ENCODE measurements at places on chromosomes 5 and 9.

DNA sequence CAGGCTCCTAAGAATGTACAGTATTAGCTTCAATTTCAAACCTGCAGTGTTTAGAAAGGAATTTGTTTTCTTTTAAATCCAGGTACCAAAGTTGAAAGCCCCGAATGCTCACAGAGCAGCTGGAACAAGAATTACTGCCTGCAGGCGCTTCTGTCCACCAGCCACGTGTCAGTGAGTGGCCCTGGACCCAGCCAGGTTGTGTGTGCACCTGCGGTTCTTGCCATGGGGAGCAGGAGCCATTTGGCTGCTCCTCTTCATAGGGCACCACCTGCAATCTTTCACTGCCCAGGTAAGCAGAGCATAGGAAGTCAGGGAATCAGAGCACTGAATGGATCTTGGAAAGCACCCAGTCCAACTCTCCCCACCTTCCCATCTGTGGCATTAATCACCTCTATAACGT lies 79.5 kb upstream of the PIP5K1B start:
- DNase-seq, result no peak

GRCh38 chr9:121563425-121563824 lies 63.8 kb upstream of the GGTA1 start:
- DNase-seq, result no peak

GRCh38 chr5:133928587-133929393 lies 39.6 kb downstream of the C5orf15 start:
- no peak for DNase-seq

- no peak for DNase-seq
These were observed 358.7 kb upstream of the KLF4 start for GRCh38 chr9:107847978-107848964.

- no peak for DNase-seq
These were observed 34.2 kb downstream of the TMEM245 start for GRCh38 chr9:109085510-109085909.

DNA sequence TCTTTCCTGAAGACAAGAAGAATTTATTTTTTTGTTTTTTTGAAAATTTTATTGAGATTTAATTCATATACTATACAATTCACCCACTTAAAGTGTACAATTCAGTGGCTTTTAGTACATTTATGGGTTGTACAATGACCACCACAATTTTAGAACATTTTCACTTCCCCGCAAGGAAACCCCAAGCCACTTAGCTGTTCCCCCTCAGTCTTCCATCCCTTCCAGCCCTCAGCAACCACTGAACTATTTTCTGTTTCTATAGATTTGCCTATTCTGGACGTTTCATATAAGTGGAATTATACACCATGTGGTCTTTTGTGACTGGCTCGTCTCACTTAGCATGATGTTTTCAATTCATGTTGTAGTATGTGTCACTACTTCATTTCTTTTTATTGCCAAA lies 28.0 kb downstream of the DNAI1 start:
- no peak for DNase-seq

DNA sequence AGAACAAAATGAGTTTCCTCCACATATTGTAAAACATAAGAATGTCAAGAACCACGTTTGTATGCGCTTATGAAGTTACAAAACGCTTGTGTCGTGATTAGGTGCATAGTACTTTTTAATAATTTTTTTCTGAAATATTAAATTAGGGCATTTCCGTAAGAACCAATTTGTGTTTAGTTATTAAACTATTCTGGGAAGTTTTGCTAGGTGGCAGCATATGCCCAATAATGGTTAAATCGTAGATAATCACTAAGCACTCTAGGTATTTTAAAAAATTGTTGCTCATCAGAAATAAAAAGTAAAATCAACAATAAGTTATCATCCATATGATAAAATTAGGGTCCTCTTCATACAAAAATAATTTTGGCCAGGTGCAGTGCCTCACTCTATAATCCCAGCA lies 5.4 kb downstream of the SRFBP1 start:
- no peak for DNase-seq

DNA sequence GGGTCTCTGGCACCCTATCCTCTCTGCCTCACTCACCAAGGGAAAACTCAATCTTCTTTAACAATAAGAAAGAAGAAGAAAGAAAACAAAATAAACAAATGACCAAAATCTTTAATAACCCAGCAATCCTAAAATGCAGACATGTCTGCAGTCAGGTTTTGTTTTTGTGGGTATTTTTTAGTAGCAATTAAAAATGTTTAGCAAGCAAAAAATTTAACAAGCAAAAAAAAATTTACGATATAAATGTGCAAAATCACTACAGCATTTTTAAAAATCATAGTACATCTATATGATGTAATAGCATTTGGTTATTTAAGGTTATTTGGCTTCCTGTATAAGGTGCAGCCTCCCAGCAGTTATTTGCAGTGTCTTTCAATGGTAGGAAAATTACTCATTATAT lies 151.3 kb upstream of the MAP3K1 start:
- no peak for DNase-seq

- DNase-seq, result no peak
These were observed 509.3 kb upstream of the NUDT12 start for GRCh38 chr5:104071887-104072286.

GRCh38 chr9:36903541-36904435 lies 130.3 kb downstream of the PAX5 start:
- no peak for DNase-seq

GRCh38 chr5:56286015-56286884 lies 53.1 kb upstream of the ANKRD55 start:
- DNase-seq, result no peak

DNA sequence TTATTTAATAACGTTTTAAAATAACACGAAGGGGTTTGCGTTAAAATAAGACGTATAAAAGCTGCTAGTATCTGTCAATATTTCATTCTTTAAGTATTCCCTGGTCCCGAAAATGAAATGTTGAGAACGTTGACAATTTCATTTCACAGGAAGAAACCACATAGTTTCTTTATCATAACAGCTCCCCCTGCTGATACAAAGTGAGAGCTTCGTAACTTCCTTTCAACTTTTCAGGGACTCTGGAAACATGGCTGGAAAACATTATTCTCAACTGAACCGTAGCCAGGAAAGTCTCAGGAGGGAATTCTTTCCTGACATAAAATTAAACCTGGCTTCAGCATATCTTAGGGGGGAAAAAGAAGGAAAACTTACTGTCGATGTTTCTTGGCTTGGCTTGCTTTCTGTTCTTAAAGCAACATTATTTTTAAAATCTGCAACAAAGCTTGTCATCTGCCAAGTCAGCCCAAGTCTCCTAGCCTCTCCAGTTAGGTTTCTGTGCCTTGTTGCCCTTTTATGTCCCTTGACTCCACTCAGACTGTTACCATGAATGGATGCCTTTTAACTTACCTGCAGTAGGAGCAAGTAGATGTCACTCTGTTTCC lies 122.9 kb upstream of the DAB2 start:
- peak; percentile 43 for DNase-seq

DNA sequence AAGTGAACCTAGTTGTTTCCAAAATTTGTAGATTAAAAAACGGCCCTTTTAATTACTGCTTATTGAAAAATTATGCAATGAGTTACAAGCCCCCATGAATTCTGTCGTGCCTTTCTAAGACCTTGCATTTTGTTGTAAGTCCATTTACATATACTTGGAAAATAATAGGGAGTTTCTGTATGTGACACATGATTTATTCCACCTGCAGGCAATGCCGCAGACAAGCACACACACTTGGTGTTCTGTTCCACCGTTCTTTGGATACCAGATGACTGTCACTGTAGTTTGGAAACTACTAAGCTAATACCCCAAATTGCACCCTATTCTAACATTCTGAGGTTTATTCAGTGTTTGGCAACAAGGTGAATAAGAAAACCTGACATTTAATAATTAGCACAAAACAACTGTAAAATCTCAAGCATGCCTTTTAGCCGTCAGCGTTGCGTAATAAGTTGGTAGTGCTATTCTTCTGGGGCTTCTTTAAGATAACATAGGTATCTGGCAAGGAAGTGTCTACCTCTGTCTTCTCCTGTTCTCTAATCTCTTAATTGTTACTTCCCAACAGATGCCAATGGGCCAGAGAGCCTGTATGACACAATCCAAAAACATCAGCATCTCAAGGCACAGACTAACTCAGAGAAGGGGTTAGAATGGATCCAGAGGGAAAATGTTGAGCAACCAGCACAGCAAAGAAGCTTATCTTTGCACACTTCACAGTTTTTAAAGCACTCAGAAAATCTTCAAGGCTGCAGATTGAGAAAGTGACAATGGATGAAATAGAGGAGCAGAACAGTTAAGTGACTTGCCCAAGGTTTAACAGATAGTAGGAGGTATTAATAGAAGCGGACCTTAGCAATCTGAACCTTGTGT lies 48.2 kb upstream of the DPYSL3 start:
- DNase-seq, result no peak

GRCh38 chr9:99361817-99362216 lies 139.7 kb downstream of the SEC61B start:
- no peak for DNase-seq

- no peak for DNase-seq
These were observed 46.4 kb upstream of the SH3GL2 start for GRCh38 chr9:17532461-17532860.

GRCh38 chr9:134868751-134869553 lies 11.7 kb upstream of the FCN2 start:
- DNase-seq, result no peak

- DNase-seq, result peak; percentile 62
These were observed 196.8 kb downstream of the AUH start for GRCh38 chr9:91164724-91165520.

GRCh38 chr5:160450164-160450932 lies 28.7 kb downstream of the PTTG1 start:
- no peak for DNase-seq

- peak; percentile 57 for DNase-seq
These were observed 21.1 kb upstream of the TERT start for GRCh38 chr5:1315709-1316587.

- peak; percentile 69 for DNase-seq
These were observed 8.0 kb downstream of the TCF7 start for GRCh38 chr5:134122530-134122929.

DNA sequence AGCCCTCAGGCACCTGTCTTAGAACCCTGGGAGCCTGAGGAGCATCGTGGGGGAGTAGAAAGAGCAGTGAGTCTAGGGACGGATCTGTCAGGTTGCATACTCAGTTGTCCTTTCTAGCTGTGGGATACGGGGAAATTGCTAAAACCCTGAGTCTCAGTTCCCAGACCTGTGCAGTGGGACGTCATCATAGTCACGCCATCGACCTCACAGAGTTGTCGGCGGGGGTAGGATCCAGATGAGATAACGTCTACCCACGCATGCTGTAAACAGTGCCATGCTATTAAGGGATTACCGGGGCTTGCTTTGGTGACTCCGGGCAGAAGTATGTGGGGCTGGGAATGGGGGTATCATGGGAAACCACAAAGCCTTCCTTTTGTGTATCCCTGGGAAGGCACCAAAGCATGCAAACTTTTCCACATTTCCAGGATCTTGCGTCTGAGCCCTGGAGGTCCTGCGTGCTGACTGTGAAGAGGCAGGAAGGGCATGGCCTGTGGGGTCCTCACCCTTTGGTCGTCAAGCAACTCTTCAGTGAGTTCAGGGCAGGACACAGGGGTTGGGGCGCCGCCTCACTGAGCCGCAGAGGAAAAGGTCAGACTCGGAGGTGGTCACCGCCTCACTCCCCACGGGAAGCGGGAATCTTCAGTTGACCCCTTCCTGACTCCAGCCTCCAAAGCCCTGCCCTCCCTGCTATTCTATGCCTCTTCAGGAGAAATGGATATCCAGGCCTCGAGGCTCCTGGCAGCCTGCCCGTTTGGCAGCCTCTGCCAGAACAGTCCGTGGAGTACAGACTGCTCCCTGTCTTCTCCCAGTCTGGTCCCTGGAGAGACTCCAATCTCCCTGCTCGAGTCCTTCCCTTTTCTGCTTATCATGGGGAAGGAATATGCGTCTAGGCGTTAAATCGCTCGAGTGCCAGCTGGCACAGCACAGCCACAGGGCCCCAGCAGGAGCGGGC lies 186.8 kb upstream of the KLF9 start:
- no peak for DNase-seq

DNA sequence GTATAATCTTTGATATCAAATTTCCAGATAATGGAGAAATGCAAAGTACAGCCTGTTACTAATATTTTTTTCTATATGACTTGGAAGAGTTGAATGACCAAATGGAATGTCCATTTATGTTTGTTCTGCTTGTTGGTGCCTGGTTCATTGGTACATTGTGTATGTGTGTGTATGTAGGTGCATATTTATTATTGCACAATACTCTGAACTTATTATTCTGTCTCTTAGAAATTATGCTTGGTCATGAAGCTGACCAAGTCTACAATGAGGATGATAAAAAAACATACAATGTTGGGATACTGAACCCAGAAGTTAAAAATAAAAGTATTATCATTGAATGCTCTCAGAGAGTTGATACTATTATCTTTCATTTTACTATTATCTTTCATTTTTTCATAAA lies 706.3 kb downstream of the KCTD16 start:
- DNase-seq, result no peak

DNA sequence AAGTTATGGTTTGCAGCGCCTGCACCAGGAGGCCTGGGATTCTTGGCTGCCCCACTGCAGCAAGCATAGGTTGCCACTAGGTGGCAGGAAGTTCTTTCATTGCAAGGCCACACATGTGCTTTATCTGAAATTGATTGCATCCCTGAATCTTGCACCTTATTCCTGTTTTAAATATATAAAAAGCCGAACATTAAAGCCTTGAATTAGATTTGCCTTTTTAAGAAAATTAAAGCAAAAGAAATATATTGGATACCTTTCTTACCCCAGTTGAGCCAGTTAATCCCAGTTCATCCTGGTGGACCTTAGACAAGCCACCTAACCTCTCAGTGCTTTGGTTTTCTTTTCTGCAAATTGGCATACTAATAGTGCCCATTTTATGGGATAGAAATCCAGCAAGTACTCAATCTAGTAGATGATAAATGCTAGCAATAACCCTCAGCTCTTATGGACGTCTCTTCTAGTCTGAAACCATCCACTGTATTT lies 6.3 kb upstream of the TRMT10B start:
- DNase-seq, result peak; percentile 61

DNA sequence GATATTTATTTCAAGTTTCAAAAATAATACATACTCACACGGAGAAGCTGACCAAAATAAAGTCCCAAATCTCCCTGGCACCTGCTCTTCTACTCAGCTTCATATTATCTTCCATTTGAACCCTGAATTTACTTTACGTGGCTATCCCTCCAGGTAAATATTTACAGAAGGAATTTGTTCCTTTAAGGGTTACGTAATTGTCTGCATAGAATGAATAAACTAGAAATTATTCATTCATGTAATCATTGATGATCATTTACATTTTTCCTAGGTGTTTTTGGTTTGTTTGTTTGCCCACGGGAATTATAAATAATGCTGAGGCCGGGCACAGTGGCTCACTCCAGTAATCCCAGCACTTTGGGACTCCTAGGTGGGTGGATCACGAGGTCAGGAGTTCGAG lies 251.2 kb downstream of the PLK2 start:
- DNase-seq, result no peak

DNA sequence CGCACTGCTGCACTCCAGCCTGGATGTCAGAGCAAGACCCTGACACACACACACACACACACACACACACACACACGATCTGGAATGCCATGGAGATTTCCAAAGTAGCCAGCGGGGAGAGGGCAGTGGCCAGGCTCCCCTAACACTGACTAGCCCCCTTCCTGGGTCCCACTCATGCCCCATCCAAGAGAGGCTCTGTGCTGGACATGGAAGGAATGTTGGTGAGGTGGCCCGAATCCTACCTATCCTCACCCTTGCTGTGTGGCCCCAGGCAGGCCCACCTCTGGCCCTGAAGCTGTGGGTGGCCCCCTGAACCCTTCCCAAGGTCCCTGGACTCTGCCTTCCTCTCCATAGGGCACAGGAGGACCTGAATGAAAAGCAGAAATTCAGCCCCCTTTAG lies 7.3 kb downstream of the BRD3 start:
- no peak for DNase-seq
